Left forelimb (tissue), 1 donor: ENCODE measurements at places on chromosomes 5 and 9.

GRCh38 chr9:125397736-125398135 lies 136.1 kb downstream of the GAPVD1 start:
- DNase-seq, result no peak

DNA sequence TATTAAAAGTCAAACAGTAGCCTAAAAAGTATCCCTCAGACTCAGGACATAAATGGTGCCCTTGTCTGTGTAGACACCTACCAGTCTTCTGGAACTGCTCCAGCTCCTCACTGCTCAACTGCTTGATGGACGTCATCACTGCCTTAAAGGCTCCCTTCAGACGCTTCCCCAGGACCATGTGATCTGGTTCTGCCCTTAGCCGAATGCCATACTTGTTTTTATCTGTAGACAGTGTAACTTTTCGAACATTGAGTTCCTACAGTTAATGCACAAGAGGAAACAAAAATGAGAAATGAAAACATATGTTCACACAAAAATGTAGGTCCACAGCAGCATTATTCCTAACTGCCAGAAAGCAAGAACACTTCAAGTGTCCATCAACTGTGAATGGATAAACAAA lies 46.2 kb downstream of the IARS1 start:
- DNase-seq, result no peak

GRCh38 chr5:150428106-150428876 lies 15.6 kb upstream of the CD74 start:
- DNase-seq, result no peak

GRCh38 chr5:40221796-40222195 lies 457.9 kb upstream of the PTGER4 start:
- DNase-seq, result no peak

GRCh38 chr5:9071074-9071473 lies 474.8 kb downstream of the SEMA5A start:
- DNase-seq, result no peak

- DNase-seq, result no peak
These were observed 402 bp downstream of the BRD8 start for GRCh38 chr5:138177941-138178515.

DNA sequence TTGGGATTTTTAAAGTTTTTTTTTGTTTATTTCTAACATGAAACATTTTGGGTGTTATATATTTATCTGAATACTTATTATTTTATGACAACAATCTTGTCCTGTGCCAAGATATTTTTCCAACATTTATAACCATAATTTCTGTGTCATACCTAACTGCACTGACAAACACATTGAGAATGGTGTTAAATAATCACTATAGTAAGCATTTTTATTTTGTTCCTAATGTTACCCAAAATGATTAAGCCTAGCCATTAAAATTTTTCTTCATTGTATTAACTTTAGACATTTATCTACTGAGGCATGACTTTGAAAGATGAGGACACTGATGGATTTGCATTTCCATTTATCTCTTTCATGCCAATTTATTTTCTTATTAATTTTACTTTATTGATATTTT lies 91.6 kb upstream of the STK32A start:
- no peak for DNase-seq

GRCh38 chr9:15371448-15371845 lies 51.2 kb upstream of the SNAPC3 start:
- no peak for DNase-seq
